ENCODE measurements at places on chromosomes 2 and 18. TPM values are rescaled to one million over a fixed set of nuclear protein-coding genes. Genes with fewer than 3 reads are reported as not detected.
A peak's percentile ranks its signal among the peaks of the same experiment; 100 is the strongest.

PDCD1 gene
- polyA plus RNA-seq = not detected

DSC3 gene
- 0.04 TPM for polyA plus RNA-seq

NCKAP5 gene
- polyA plus RNA-seq = 0.47 TPM

CYP26B1 gene
- polyA plus RNA-seq = 0.06 TPM

ALPI gene
- not detected for polyA plus RNA-seq

MLPH gene
- not detected for polyA plus RNA-seq

DNA sequence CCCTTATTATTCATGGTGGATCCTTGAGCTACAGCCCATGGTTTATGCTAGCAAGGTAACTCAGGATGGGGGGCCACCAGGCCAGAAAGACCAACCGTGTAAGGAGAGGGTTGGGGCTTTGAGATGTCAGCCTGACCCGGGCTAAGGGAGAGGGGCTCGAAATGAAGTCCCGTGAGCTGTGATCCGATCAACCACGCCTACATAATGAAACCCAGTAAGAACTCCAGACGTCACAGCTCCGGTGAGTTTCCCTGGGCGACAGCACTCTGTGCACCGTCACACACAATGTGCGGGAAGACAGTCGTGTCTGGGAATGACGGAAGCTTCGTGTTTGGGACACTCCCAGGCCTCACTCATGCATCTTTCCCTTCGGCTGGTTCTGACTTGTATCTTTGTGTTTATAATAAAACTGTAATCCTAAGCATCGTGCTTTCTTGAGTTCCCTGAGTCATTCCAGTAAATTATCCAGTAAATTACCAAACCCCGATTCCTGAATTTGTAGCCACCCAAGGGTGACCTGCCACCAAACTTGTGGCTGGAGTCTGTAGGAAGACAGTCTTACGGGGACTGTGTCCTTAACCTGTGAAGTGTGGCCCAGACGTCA, 44.2 kb downstream of the CYP27C1 start:
- DNase-seq = no peak

DNA sequence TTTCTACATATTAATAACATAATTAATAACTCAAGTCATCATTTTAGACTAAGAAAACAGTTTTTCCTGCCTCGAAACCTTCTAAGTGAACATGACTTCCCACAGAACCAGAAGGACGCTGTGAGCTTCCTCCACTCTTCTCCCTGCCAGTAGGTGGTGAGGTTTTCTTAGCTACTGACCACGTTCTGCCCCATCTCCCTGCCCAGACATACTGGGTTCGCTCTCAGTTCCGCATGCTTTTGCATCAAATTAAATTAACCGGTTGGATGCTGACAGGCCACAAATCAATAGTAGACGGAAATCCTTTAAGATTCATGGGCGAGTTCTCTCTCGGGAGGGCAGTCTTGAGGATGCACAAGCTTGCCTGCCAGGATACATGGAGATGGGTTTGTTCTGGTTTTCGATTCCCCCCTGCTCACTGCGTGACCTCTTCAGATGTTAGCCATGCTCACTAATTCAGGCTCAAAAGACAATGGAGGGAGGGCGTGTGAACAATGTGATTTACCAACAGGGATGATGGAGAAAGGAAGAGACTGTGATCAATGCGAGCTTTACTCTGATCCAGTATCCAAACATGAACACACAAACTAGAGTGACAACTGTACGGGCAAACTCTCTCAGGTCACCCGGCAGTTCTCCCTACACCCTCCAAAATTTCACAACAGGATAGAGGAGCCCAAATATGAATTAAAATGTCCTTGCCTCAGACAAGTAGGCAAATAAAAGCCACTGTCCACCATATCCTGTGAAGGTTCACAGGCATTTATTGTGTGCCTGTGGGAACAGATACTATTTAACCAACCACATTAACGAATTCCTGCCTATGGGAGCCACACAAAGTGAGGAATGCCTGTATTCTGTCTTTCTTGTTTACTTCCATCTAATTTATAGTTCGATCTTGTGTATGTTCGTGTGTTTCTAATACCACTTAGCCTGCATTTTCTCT, 375.7 kb downstream of the EIPR1 start:
- DNase-seq = no peak

- peak; percentile 85 for DNase-seq
Observed at GRCh38 chr2:28094739-28095138, 204.2 kb downstream of the BABAM2 start.

DNA sequence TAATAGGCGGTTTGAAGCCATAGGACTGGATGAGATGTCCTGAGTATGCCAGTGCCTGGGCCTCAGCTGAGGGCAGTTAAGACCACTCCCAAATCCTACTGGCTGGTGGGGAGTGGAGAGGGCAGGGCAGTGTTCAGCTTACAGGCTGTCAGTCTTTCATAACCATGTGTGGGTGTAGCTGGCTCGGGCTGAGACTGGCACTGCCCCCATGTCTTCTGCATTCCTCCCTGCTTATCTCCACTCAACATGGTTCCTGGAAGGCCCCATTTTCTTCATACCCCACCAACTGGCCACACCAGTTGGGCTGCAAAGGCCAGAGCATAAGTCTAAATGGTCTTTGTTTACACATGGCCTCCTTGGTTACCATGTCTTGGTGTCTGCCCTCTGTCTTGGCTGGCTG, 17.2 kb upstream of the IL37 start:
- DNase-seq = no peak

DNA sequence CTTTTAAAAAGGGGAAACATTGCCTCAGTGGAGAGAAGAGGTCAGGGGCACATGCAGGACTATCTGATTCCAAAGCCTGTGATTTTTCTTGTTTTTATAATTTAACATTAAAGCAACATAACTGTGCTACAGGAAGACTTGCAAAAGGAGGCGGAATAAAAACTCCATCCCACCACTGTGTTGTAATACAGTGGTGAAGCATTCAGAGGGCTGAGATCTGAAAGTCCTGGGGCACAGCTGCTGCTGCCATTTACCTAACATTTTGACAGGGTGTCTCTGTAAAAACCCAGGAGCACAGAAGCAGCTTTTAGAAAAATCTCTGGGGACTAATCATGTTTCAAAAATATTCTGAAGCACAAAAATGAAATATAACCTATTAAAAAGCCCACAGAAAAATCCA, 97.6 kb downstream of the GRB14 start:
- DNase-seq = no peak

DNA sequence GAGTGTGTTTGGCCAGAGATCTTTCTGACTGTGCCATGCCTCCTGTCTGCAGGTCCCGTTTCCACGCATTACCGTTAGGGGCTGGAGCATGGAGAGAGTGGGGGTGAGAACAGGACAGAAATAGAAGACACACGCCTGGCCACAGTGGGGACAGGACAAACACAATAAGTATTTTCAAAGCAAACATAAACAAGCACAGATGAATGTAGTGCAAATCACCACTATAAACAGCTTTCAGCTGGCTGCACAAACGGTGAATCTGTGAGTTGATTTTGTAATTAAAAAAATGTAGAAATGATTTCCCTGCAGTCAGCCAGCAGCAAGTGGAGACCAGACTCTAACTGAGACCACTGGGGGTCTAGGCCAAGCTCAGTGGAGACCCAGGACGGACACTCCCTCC, 6.8 kb downstream of the KCNK3 start:
- DNase-seq = no peak

GRCh38 chr2:95375532-95376150, 26.9 kb upstream of the FAHD2A start:
- DNase-seq = no peak

- no peak for DNase-seq
Observed at GRCh38 chr2:127193164-127193966, 26.7 kb downstream of the CYP27C1 start.

Measured in endothelial cell of umbilical vein (primary cell).